ENCODE measurements at places on chromosomes 13 and 19. TPM values are rescaled to one million over a fixed set of nuclear protein-coding genes. Genes with fewer than 3 reads are reported as not detected.

GRCh38 chr19:3606174-3606689 lies 443 bp downstream of the TBXA2R start:
- DNase-seq: no peak

DNA sequence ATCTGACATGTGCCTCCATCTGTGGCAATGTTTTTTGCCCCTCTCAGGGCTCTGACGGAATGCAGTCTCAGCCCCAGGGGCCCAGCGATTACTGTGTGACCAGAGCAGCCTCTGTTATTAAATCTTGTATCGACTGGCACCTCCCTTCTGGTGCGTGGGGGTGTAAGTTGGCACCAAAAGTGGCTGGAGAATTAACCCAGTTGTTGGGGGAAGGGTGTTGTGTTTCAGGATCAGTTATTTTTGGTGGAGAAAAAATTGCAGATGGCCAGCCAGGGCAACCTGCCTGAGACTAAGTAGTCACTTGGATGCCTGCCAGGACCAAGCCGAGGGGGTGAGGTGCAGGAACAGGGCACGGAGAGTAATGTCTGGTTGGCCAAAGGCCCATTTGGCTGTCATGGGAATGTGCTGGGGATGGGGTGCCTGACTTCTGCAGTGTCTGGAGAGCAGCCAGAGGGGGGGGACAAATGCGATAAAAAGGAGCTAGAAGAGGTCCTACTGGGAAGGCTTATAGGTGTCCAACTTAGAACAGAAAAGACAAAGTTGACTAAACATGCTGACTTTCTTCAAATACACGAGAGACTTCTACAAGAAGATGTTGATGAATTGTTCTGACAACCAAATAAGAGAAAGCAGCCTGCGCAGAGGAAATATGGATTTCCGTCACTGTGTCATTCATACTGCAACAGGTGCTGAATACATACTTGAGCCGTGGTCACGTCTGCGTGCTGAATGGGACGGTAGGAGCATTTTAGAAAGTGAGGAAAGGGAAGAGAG lies 69.8 kb downstream of the SIAH3 start:
- no peak for DNase-seq

- DNase-seq: peak; percentile 81
Observed at GRCh38 chr19:17687857-17688784, at the start of gene UNC13A. Gene UNC13A (minus strand): TSS chr19:17688354. CDS start chr19:17688199, 155 bp downstream.

- DNase-seq: no peak
Observed at GRCh38 chr19:51091895-51092873, 9.5 kb upstream of the KLK14 start.

EPN1 gene
- 115 TPM for total RNA-seq

DNA sequence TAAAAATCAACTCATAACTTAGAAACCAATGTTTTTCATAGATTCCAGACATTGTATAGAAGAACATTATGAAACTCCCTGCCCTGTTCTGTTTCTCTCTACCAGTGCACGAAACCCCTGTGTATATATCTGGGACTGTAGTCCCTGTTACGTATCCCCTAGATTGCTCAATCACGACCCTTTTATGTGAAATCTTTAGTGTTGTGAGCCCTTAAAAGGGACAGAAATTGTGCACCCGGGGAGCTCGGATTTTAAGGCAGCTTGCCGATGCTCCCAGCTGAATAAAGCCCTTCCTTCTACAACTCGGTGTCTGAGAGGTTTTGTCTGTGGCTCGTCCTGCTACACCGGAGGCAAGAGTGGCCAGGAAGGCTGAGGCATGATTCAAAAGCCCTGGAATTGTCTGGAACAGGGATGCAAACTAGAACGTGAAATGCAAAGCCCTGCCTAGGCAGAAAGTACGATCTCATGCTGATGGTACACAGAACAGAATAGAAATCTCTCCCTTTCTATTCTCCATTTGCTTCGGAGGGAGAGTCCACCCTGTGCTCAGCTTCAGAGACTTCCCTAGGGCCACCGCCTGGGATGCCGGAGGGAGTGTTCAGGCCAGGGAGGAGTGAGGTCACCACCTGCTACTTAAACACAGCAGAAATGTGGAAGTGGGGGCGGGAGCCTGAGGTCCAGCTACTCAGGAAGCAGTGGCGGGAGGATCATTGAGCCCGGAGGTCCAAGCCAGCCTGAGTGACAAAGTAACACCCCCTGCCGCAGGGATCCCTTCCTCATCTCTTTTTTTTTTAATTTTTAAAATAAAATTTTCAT lies 758 bp upstream of the ZNF888 start:
- DNase-seq: no peak

DNA sequence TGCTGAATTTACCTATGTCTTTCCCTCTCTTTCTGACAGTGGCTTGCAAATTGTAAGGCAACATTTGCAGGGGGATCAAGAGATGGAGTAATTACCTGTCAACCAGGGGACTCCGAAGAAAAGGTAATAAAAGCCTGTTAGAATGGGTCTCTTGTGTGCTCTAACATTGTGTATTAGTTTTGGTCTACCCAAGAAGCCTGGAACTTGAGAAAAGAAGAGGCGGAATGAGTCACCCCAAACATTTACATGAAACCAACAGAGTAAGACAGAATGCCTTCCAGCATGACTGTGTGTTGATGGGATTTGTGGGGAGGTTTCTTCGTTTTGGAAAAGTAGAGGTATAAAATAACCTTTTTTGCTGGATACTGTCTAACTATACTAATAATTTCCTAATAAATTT lies 36.7 kb downstream of the ZAR1L start:
- no peak for DNase-seq

SELENOV gene
- 6.5 TPM for total RNA-seq

TMEM238 gene
- total RNA-seq: 5.0 TPM

- no peak for DNase-seq
Observed at GRCh38 chr13:99854366-99854765, 117.2 kb downstream of the ZIC5 start.

GRCh38 chr19:54262066-54262465 lies 5.0 kb upstream of the LILRB5 start:
- no peak for DNase-seq

ZNF208 gene
- not detected for total RNA-seq

DNA sequence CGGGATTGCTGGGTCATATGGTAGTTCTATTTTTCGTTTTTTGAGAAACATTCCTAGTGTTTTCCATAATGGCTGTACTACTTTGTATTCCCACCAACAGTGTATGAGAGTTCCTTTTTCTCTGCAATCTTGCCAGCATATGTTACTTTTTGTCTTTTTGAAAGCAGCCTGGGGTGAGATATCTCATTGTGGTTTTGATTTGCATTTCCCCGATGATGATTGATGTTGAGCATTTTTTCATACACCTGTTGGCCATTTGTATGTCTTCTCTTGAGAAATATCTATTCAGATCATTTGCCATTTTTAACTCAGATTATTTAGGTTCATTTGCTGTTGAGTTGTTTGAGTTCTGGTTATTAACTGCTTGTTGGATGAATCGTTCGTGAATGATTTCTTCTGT lies 18.5 kb upstream of the ATP12A start:
- DNase-seq: no peak

GRCh38 chr13:100098445-100099116 lies 9.7 kb downstream of the PCCA start:
- DNase-seq: no peak

GZMM gene
- not detected for total RNA-seq

SYDE1 gene
- total RNA-seq: 5.0 TPM

GRCh38 chr19:19559931-19560330 lies 21.9 kb downstream of the CILP2 start:
- DNase-seq: no peak

GRCh38 chr13:31409678-31410356 lies 210.0 kb downstream of the B3GLCT start:
- no peak for DNase-seq

B3GNT8 gene
- 4.4 TPM for total RNA-seq

GRCh38 chr13:27476943-27477703 lies 26.8 kb upstream of the MTIF3 start:
- no peak for DNase-seq

- DNase-seq: peak; percentile 87
Observed at GRCh38 chr19:8001995-8002849, 3.2 kb downstream of the ELAVL1 start.

RFC3 gene
- total RNA-seq: 21.1 TPM

PSG3 gene
- not detected for total RNA-seq

ZNF763 gene
- 8.7 TPM for total RNA-seq

DNA sequence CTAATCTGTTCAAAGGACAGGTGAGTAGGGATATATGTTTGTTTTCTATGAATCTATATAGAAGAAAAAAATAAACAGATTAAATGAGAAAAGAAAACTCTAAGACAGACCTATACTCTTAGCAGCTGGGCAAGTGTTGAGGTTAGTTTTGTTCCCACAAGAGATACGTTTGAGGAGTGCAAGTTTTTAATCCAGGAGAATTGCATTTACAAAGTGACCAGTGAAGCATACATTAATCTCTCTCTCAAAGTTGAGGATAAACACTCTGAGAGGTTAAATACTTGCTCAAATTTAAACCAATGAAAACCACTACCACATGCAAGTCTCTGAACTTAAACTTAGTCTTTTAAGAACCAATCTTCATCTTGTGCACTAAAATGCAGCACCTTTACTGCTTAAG lies 930.5 kb upstream of the MIR17HG start:
- DNase-seq: no peak

VSTM2B gene
- not detected for total RNA-seq

DIAPH3 gene
- total RNA-seq: 11.4 TPM

LCP1 gene
- 17.0 TPM for total RNA-seq

- DNase-seq: no peak
Observed at GRCh38 chr13:75359266-75359665, 122.7 kb downstream of the TBC1D4 start.

DNA sequence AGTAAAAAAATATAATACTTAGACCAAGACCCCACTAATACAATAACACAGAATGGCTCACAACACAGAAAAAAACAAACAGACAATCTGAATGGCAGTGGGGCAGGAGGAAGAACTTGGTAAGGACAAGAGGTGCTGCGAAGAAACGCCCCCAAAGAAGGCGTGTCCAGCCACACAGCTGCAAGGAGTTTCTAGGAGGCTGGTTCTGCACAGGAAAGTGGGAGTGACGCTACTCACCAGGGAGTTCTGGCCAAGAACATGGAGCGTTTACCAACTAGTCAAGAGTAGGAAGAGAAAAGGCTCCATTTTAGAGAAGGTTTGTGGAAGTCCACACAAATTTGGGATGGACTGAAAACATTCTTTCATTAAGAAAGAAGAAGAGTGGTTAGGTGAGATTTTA lies 95.3 kb upstream of the SLC15A1 start:
- no peak for DNase-seq

GRCh38 chr19:8686549-8686948 lies 12.0 kb downstream of the ACTL9 start:
- no peak for DNase-seq

GRCh38 chr19:13621413-13621812 lies 115.1 kb upstream of the CACNA1A start:
- no peak for DNase-seq

GRCh38 chr19:50564229-50565105 lies 3.8 kb downstream of the LRRC4B start:
- no peak for DNase-seq

CDX2 gene
- 31.0 TPM for total RNA-seq

SIRT2 gene
- 33.4 TPM for total RNA-seq

CEACAM16 gene
- total RNA-seq: not detected

DNA sequence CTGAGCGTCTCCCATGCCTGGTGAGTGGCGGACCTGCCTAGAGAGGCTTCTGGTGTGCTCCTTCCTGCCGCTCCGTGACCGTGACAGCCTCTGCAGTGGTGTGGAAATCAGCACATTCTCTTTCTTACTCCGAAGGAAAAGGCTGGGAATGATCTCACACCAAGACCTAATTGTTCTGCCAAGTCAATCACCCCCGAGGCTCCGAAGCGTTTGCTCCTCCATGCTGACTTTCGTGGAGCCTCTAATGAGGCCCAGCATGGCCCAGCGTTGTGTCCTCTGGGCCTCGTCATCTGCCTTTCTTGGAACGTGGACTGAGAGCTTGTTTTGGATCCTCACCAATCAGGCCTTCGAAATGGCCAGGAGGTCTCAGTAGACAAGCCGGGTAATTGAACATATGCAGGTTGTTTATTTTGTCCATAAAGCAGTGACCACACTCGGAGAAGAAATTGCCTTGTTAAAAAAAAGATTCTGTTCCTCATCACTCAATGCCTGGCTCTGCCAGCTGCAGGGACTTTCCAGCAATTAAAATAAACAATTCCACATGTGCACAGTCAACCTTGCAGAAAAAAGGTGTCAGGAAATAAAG lies 107.1 kb downstream of the UBL3 start:
- no peak for DNase-seq

CABP5 gene
- total RNA-seq: not detected

SLC25A41 gene
- 1.5 TPM for total RNA-seq

- no peak for DNase-seq
Observed at GRCh38 chr13:25276748-25277147, 10.5 kb downstream of the MTMR6 start.

HIPK4 gene
- total RNA-seq: 0.11 TPM

KLK14 gene
- total RNA-seq: 0.89 TPM

BSPH1 gene
- not detected for total RNA-seq

ZNF442 gene
- total RNA-seq: 5.4 TPM

- DNase-seq: no peak
Observed at GRCh38 chr13:27955014-27955591, 14.0 kb downstream of the CDX2 start.

DNA sequence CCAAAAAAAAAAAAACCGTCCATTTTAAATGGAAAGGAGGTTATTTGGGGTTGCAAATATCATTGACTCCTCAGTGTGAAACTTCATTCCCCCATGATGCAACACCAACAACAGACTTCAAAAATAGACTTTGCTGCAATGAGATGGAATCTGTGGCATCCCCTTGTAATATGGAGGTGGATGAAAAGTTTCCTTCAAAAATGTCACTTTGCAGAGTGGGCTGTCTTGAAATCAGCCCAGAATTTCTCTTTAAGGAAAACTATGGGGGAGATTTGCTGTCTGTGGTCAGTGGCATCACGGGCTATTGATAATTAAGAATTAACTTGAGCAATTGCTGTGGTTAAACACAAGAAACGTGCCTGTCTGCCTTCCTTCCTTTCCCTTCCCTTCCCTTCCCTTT lies 1.5 kb downstream of the GPR18 start:
- DNase-seq: no peak

DNA sequence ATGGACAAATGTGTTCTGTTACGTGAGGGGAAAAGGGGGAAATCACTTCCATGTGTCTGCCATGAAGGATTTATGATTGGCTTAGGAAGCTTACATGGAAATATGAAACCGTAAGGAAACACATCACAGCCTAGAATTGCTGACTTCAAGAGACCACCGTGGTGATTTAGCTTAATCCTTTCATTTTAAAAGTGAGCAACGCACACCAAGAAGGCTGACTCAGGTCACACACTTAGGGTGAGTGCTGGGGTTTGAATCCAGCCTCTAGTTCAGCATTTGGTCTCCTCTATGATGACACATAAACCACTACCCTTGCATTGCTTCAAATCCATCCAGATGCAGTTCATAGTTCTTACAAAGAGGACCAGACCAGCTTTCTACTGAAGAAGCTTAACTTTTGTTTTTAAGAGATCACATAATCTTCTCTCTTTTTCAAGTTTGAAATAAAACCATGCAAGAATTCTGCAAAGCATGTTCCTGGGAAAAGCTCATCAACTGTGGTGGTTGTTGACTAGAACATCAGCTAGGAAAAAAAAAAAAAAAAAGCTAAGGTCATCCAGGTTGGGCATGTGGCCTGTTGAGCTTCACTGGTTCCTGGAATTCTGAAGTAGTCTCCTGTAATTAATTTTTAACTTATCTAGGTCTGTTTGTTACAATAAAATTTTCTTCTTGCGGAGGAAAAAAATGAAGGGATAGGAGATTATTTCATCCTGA lies 60.2 kb upstream of the KL start:
- no peak for DNase-seq

GRCh38 chr19:2271234-2272103 lies 10.5 kb downstream of the PEAK3 start:
- no peak for DNase-seq

GRCh38 chr19:51392701-51393100 lies 2.3 kb upstream of the C19orf84 start:
- no peak for DNase-seq

GRCh38 chr19:19624032-19624570 lies 3.9 kb downstream of the LPAR2 start:
- DNase-seq: no peak
